Occipital lobe (tissue), 3 donors: ENCODE measurements at places on chromosomes 4 and X. TPM values are rescaled to one million over a fixed set of nuclear protein-coding genes. Genes with fewer than 3 reads are reported as not detected.

MED28 gene
- total RNA-seq, result 33.5 TPM

NLRP2B gene
- total RNA-seq, result 0.16 TPM

MTHFD2L gene
- total RNA-seq, result 48.0 TPM

TCEAL2 gene
- 18.7 TPM for total RNA-seq

PIM2 gene
- 10.6 TPM for total RNA-seq

SUPT20HL1 gene
- not detected for total RNA-seq

C1QTNF7 gene
- total RNA-seq, result 2.8 TPM

GAGE12J gene
- not detected for total RNA-seq

PPP1R2C gene
- not detected for total RNA-seq

ASB12 gene
- 0.31 TPM for total RNA-seq

SSX2 gene
- total RNA-seq, result not detected

FAM241A gene
- 10.6 TPM for total RNA-seq

RBMX gene
- total RNA-seq, result 340 TPM

GAGE13 gene
- not detected for total RNA-seq

ETFDH gene
- total RNA-seq, result 26.2 TPM

JCHAIN gene
- total RNA-seq, result not detected

MAGEC3 gene
- 0.47 TPM for total RNA-seq

AVPR2 gene
- not detected for total RNA-seq

PPARGC1A gene
- 5.5 TPM for total RNA-seq

PGRMC1 gene
- 151 TPM for total RNA-seq

STATH gene
- not detected for total RNA-seq

TMPRSS11D gene
- total RNA-seq, result not detected

SPATA4 gene
- total RNA-seq, result 1.1 TPM

PHKA2 gene
- 18.4 TPM for total RNA-seq

SSX3 gene
- total RNA-seq, result not detected

RENBP gene
- 2.8 TPM for total RNA-seq

NUDT10 gene
- total RNA-seq, result 39.1 TPM

RNF128 gene
- total RNA-seq, result 1.2 TPM

SLC2A9 gene
- total RNA-seq, result 3.1 TPM

LDOC1 gene
- total RNA-seq, result 8.4 TPM

CNGA2 gene
- not detected for total RNA-seq

COL25A1 gene
- total RNA-seq, result 6.4 TPM

BEND2 gene
- under 0.01 TPM for total RNA-seq

SOX3 gene
- 5.6 TPM for total RNA-seq

MXRA5 gene
- 1.7 TPM for total RNA-seq

DKK2 gene
- total RNA-seq, result 3.1 TPM

LPAR4 gene
- 5.5 TPM for total RNA-seq

NHSL2 gene
- 0.78 TPM for total RNA-seq

MAGEC1 gene
- not detected for total RNA-seq
